CD4-positive, alpha-beta memory T cell (primary cell): ENCODE measurements at places on chromosomes 12 and 14. TPM values are rescaled to one million over a fixed set of nuclear protein-coding genes. Genes with fewer than 3 reads are reported as not detected.

KRT6C gene
- not detected for total RNA-seq

RBM19 gene
- 78.4 TPM for total RNA-seq

ATL1 gene
- total RNA-seq: 0.64 TPM

RNASE3 gene
- not detected for total RNA-seq

LRRC10 gene
- total RNA-seq: not detected

KRT78 gene
- total RNA-seq: not detected

PZP gene
- not detected for total RNA-seq

SLC5A8 gene
- total RNA-seq: not detected

PTPN6 gene
- 199 TPM for total RNA-seq

CD4 gene
- total RNA-seq: 291 TPM

- peaks cover 3% of the 10 kb centered on the region for H3K27me3 ChIP-seq
- H3K4me1 ChIP-seq: no peaks in the 10 kb centered on the region
- H3K27ac ChIP-seq: no peak overlapping the region
- no peak overlapping the region for H3K4me3 ChIP-seq
- H3K36me3 ChIP-seq: no peaks in the 10 kb centered on the region
Observed at GRCh38 chr14:23145794-23146350, 26.8 kb upstream of the CEBPE start.

GRCh38 chr12:83468988-83469908 is 782.5 kb downstream of the TMTC2 start:
- H3K27me3 ChIP-seq: no peaks in the 10 kb centered on the region
- DNase-seq: no peak
- no peak overlapping the region for H3K4me3 ChIP-seq
- H3K4me1 ChIP-seq: no peaks in the 10 kb centered on the region
- H3K27ac ChIP-seq: no peak overlapping the region
- no peaks in the 10 kb centered on the region for H3K36me3 ChIP-seq

DNA sequence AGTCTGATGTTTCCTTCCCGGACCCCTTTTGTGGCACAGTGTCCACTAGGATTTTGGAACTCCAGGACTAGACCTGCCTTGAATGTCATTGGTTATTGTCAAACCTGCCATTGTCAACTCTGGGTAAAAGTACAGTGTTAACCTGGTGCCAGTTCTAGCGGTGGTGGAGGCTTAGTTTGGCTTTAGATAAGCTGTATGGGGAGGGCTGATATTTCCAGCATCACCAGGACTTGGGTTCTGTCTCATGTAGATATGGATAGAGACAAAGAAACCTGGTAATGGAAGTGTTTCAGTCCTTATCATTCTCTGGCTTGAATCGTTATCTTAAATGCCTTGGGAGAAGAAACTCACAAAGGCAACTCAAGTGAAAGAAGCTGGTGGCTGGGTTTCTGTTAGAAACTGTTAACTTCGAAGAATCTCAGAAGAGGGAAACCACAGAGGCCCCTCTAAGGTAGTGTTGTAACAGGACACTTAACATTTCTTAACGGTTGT is 10.6 kb downstream of the CHST11 start:
- H3K36me3 ChIP-seq: no peaks in the 10 kb centered on the region
- H3K4me1 ChIP-seq: peaks cover 99% of the 10 kb centered on the region
- H3K27me3 ChIP-seq: no peaks in the 10 kb centered on the region
- no peak for DNase-seq

- peak within 1 kb of the TSS; percentile 28 for H3K27ac ChIP-seq
- no peaks in the 10 kb centered on the region for H3K36me3 ChIP-seq
- DNase-seq: peak; percentile 34
- H3K27me3 ChIP-seq: no peaks in the 10 kb centered on the region
Observed at GRCh38 chr12:6635856-6636531, at the start of gene LPAR5. Gene LPAR5, minus strand, starts transcription at chr12:6635959. Its CDS starts 14,711 bp downstream, at chr12:6621248.

GRCh38 chr12:71865166-71865713 is 25.7 kb downstream of the TBC1D15 start:
- no peak for DNase-seq
- H3K4me1 ChIP-seq: peaks cover 34% of the 10 kb centered on the region
- no peaks in the 10 kb centered on the region for H3K36me3 ChIP-seq
- no peaks in the 10 kb centered on the region for H3K27me3 ChIP-seq

- peak overlapping the region; percentile 98 for H3K4me3 ChIP-seq
- H3K27me3 ChIP-seq: no peaks in the 10 kb centered on the region
- H3K36me3 ChIP-seq: peaks cover 3% of the 10 kb centered on the region
- H3K27ac ChIP-seq: peak overlapping the region; percentile 77
Observed at GRCh38 chr12:104064842-104065427, 604 bp downstream of the HCFC2 start.

DNA sequence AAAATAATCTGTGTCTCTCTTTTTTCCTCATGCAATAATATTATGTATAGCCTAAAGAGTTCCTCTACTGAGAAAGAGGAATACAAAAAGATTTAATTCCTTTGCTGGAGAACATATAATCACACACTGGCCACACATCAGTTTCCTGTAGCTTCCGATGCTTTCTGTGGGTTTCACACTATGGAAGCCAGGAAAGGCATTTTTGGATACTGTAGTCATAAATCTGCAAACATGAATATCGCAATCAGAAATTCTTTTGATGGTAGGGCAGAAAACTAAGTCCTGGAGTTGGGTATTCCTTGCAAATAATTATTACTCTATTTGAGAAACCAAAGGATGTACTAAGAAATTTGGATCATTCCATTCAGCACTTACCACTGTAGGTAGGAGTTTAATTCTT is 260.0 kb downstream of the ACSS3 start:
- no peaks in the 10 kb centered on the region for H3K4me1 ChIP-seq
- H3K27ac ChIP-seq: no peak overlapping the region
- no peak for DNase-seq
- no peaks in the 10 kb centered on the region for H3K27me3 ChIP-seq
- no peak overlapping the region for H3K4me3 ChIP-seq

DNA sequence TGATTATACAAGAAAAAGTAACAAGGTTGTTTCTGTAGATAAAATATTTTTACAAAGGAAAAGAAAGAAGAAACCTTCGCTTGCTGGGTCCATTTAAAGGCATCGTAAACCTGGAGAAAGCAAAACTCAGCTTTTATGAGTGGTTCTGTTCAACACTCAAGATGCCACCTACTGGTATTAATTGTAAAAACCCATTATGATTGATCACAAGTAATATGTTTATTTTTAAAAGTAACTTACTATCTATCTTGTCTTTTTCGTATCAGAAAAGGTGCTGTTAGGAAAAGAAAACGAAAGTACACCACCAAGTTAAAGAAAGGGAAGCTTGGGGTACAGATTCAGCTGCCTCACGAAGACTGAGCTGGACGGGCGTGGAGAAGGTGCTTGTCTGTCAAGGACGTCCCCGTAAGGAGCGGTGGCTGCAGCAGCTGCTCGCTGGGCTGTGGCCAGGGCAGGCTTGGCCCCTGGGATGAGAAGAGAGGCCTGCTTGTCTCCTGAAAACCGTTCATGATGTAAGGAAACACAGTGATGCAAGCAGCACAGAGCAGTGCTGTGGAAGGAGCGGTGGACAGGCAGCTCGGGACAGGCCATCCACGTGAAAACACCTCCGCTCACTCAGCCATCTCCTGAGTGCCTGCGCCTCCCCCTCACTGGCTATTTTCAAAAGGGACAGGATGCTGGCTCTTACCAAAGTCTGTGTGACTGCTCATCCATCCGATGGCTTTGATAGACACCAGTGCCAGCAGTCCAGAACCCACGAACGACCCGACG is 25.0 kb downstream of the SLC15A4 start:
- DNase-seq: no peak
- H3K4me1 ChIP-seq: no peaks in the 10 kb centered on the region
- H3K4me3 ChIP-seq: no peak overlapping the region

GRCh38 chr14:89926694-89927093 is 27.8 kb downstream of the EFCAB11 start:
- no peak overlapping the region for H3K4me3 ChIP-seq
- DNase-seq: no peak
- H3K36me3 ChIP-seq: no peaks in the 10 kb centered on the region
- H3K27me3 ChIP-seq: no peaks in the 10 kb centered on the region
- no peak overlapping the region for H3K27ac ChIP-seq

GRCh38 chr12:42129595-42130204 is 15.0 kb downstream of the GXYLT1 start:
- H3K4me3 ChIP-seq: no peak overlapping the region
- no peaks in the 10 kb centered on the region for H3K36me3 ChIP-seq
- DNase-seq: peak; percentile 35
- H3K27ac ChIP-seq: no peak overlapping the region
- H3K4me1 ChIP-seq: peaks cover 5% of the 10 kb centered on the region
- no peaks in the 10 kb centered on the region for H3K27me3 ChIP-seq

- no peaks in the 10 kb centered on the region for H3K27me3 ChIP-seq
- no peak overlapping the region for H3K27ac ChIP-seq
- no peak for DNase-seq
- H3K4me1 ChIP-seq: peaks cover 8% of the 10 kb centered on the region
- no peak overlapping the region for H3K4me3 ChIP-seq
Observed at GRCh38 chr12:57130941-57131340, 2.7 kb downstream of the LRP1 start.

DNA sequence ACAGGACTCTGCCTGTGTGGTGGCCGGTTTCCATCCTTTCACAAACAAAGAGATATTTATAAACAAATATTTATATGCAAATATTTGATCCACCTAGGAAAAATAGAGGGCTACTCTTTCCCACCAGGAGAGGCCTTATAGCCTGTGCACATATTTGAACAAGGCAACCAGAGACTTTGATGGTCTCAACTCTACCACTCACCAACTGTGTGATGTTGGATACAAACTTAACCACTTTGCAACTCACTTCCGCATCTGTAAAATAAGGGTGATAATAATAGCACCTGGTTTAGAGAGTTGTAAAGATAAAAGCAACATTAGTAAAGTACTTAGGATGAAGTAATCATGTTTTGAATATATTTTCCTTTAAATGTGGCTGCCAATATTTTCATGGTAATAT is 1.5 kb upstream of the CLEC12A start:
- H3K27ac ChIP-seq: no peak overlapping the region
- no peaks in the 10 kb centered on the region for H3K36me3 ChIP-seq
- H3K4me1 ChIP-seq: no peaks in the 10 kb centered on the region
- no peaks in the 10 kb centered on the region for H3K27me3 ChIP-seq
- no peak for DNase-seq

GRCh38 chr12:125222876-125223275 is 157.6 kb downstream of the AACS start:
- no peaks in the 10 kb centered on the region for H3K36me3 ChIP-seq
- DNase-seq: no peak
- no peaks in the 10 kb centered on the region for H3K27me3 ChIP-seq
- H3K4me1 ChIP-seq: no peaks in the 10 kb centered on the region

DNA sequence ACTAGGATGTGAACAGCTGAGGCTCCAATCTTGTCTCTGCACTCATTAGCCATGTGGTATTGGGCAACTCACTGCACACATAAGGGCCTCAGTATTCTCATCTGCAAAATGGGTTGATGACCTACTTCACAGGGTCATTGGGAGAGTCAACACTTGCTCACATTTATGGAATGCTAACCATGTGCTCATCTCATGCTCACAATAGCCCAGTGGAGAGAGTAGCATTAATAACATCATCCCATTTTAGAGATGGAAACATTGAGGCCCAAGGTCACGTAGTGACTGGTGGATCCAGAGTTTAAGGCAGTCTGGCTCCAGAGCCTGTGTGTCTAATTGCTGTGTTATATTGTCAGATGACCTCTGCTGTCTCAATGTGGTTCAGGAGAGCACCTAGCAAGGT is 270.2 kb upstream of the SRRM4 start:
- H3K27ac ChIP-seq: no peak overlapping the region
- no peaks in the 10 kb centered on the region for H3K27me3 ChIP-seq

- no peak overlapping the region for H3K4me3 ChIP-seq
- H3K36me3 ChIP-seq: no peaks in the 10 kb centered on the region
- DNase-seq: no peak
- no peaks in the 10 kb centered on the region for H3K4me1 ChIP-seq
- no peak overlapping the region for H3K27ac ChIP-seq
Observed at GRCh38 chr12:13911756-13912554, 69.4 kb downstream of the GRIN2B start.

GRCh38 chr14:33017016-33017415 is 78.3 kb downstream of the NPAS3 start:
- DNase-seq: no peak
- H3K4me3 ChIP-seq: no peak overlapping the region
- no peaks in the 10 kb centered on the region for H3K36me3 ChIP-seq
- H3K4me1 ChIP-seq: no peaks in the 10 kb centered on the region
- no peaks in the 10 kb centered on the region for H3K27me3 ChIP-seq
- H3K27ac ChIP-seq: no peak overlapping the region

- H3K36me3 ChIP-seq: no peaks in the 10 kb centered on the region
- peaks cover 5% of the 10 kb centered on the region for H3K4me1 ChIP-seq
- H3K27me3 ChIP-seq: no peaks in the 10 kb centered on the region
Observed at GRCh38 chr12:70719672-70720420, 82.6 kb upstream of the PTPRB start.

- no peaks in the 10 kb centered on the region for H3K4me1 ChIP-seq
- H3K27me3 ChIP-seq: no peaks in the 10 kb centered on the region
- no peak overlapping the region for H3K4me3 ChIP-seq
- no peak for DNase-seq
- no peaks in the 10 kb centered on the region for H3K36me3 ChIP-seq
Observed at GRCh38 chr12:130456375-130457199, 118.9 kb downstream of the PIWIL1 start.

GRCh38 chr12:89238593-89238992 is 113.7 kb downstream of the DUSP6 start:
- peaks cover 51% of the 10 kb centered on the region for H3K4me1 ChIP-seq
- H3K27ac ChIP-seq: no peak overlapping the region
- H3K4me3 ChIP-seq: no peak overlapping the region
- H3K36me3 ChIP-seq: no peaks in the 10 kb centered on the region
- no peaks in the 10 kb centered on the region for H3K27me3 ChIP-seq

DNA sequence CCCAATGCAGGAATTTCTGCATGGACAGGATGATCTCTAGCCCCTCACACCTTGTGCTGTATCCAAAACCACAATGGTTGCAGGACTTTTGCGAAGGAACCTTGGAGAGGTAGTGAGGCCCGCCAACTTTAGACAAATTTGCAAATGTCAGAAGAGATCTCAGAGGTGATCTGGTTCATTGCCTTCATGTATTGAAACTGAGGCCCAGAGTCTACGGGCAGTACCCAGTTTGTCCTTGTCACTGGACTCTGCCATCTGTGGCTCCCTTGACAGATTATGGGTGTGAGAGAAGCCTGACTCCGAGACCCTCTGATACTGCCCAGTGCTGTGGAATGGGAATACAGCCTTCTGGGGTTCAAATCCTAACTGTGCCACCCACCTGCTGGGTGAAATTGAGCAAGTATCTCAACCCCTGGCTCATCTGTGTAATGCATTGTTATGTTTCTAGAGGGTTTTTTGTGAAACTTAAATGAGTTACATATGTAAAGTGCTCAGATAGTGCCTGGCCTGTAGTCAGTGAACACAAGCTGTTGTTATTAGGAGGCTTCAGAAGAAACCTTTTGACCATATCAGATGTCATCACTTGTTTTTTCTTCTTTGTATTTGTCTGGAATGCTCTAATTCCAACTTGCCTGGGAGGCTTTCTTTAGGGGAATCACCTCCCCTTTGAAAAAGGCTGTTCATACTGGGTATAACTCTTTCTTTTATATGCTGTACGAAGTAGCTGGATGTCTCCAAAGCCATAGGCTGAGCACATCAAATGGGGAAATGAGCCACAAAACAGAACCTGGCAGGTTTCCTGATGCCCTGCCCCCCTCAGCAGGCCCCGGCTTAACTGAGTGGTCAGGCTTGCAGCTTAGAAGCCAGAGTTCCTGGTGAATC is 71.4 kb upstream of the SRSF5 start:
- H3K27me3 ChIP-seq: no peaks in the 10 kb centered on the region
- no peak overlapping the region for H3K27ac ChIP-seq
- H3K4me3 ChIP-seq: no peak overlapping the region
- no peak for DNase-seq
- H3K36me3 ChIP-seq: no peaks in the 10 kb centered on the region

- H3K27me3 ChIP-seq: no peaks in the 10 kb centered on the region
- H3K4me1 ChIP-seq: no peaks in the 10 kb centered on the region
- no peak for DNase-seq
- no peaks in the 10 kb centered on the region for H3K36me3 ChIP-seq
- no peak overlapping the region for H3K4me3 ChIP-seq
Observed at GRCh38 chr12:40474630-40475029, 217.6 kb upstream of the CNTN1 start.
